ENCODE measurements at places on chromosomes 11 and 22. TPM values are rescaled to one million over a fixed set of nuclear protein-coding genes. Genes with fewer than 3 reads are reported as not detected.

DNA sequence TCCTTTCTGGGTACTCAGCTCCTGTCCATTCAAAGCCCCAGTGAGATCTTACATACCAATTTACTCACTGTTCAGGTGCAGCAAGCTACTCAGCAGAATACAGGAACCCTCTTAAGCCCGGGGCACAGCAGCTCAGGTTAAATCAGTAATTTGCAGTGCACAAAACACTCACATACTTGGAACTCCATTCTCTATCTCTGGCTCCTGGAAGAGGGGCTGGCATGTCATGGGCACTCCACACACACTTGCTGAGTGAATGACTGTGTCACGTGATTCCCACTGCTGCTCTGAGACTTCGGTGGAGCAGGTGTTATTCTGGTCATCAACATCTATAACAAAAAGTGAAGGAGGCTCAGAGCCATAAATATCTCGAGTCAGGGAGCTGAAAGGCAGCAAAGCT is 157.3 kb upstream of the BDNF start:
- no peak for DNase-seq
- H3K27me3 ChIP-seq = no peaks in the 10 kb centered on the region
- H3K27ac ChIP-seq = no peak overlapping the region
- H3K4me1 ChIP-seq = peaks cover 8% of the 10 kb centered on the region
- no peaks in the 10 kb centered on the region for H3K36me3 ChIP-seq

OR52A1 gene
- not detected for total RNA-seq

VWA5A gene
- 34.4 TPM for total RNA-seq

- peak overlapping the region; percentile 98 for H3K4me3 ChIP-seq
- no peaks in the 10 kb centered on the region for H3K27me3 ChIP-seq
- peak; percentile 83 for DNase-seq
- peak overlapping the region; percentile 98 for H3K27ac ChIP-seq
- no peaks in the 10 kb centered on the region for H3K36me3 ChIP-seq
Observed at GRCh38 chr22:36385491-36386350, 2.0 kb downstream of the MYH9 start.

TBX10 gene
- total RNA-seq = not detected

DNA sequence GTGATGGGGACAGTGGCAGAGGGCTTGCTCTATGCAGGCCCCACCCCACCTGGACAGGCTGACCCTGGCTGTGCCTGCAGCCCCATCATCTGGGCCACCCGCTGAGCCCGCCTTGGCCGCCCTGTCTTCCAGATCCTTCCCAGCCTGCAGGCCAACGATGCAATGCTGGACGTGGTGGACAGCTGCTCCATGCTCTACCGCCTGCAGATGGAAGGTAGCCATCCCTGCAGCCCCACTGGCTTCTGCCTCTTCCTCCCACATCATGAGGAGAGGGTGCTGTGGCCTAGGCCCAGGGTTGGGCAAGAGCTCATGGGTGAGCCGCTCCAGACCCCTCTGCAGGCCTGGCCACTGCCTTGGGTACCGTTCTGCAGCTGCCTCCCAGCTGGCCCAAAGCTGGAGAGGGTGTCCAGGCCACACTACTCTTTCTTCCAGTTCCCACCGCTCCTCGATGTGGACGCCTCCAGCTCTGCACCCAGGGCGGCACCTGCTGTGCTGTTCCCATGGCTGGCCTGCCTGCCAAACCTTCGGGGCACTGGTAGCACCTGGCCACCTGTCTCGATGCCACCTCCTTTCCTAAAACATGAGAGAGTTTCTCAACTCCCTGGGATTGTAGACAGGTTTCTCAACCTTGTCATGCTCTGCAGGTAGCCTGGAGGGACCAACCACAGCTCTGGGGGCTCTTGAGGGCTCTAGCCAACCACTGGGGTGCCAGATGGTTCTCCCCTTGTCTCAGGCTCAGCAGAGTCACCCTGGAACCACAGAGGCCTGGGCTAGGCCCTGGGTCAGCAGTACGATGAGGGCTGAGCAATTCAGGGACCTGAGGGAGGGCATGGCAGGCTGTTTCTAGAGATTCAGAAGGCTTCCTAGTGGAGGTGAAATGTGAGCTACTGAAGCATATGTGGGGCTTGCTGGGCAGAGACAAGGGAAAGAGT is 9.5 kb upstream of the GTSE1 start:
- H3K4me1 ChIP-seq = peaks cover 17% of the 10 kb centered on the region
- H3K27me3 ChIP-seq = no peaks in the 10 kb centered on the region
- DNase-seq = no peak
- H3K27ac ChIP-seq = no peak overlapping the region
- H3K4me3 ChIP-seq = no peak overlapping the region

DNA sequence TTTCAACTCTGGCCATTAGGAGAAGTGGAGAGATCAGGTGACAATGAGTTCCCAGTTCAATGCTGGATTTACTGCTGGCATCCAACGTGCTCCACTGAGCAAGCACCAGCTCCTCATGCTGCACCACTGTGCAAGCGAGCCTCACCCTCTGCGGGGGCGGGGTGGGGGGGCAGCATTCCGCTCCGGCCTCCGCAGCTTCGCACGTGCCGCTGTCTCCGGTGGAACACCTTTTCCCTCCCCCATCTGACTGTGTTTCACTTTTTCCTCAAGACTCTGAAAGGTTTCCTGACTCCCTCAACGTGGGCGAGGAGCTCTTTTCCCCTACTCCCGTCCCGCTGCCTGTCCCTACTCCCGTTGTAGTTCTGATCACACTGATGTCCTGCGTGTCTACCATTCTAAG is 835 bp upstream of the RHOD start:
- no peaks in the 10 kb centered on the region for H3K27me3 ChIP-seq
- H3K27ac ChIP-seq = peak overlapping the region; percentile 85
- peak; percentile 86 for DNase-seq
- peaks cover 47% of the 10 kb centered on the region for H3K4me1 ChIP-seq
- H3K36me3 ChIP-seq = no peaks in the 10 kb centered on the region

POU2AF3 gene
- total RNA-seq = 3.1 TPM

VSIG2 gene
- 381 TPM for total RNA-seq

SLC22A6 gene
- not detected for total RNA-seq

- no peaks in the 10 kb centered on the region for H3K4me1 ChIP-seq
- H3K36me3 ChIP-seq = no peaks in the 10 kb centered on the region
- no peak overlapping the region for H3K27ac ChIP-seq
- DNase-seq = no peak
- H3K4me3 ChIP-seq = no peak overlapping the region
Observed at GRCh38 chr11:133826866-133827265, 18.4 kb downstream of the SPATA19 start.

DNA sequence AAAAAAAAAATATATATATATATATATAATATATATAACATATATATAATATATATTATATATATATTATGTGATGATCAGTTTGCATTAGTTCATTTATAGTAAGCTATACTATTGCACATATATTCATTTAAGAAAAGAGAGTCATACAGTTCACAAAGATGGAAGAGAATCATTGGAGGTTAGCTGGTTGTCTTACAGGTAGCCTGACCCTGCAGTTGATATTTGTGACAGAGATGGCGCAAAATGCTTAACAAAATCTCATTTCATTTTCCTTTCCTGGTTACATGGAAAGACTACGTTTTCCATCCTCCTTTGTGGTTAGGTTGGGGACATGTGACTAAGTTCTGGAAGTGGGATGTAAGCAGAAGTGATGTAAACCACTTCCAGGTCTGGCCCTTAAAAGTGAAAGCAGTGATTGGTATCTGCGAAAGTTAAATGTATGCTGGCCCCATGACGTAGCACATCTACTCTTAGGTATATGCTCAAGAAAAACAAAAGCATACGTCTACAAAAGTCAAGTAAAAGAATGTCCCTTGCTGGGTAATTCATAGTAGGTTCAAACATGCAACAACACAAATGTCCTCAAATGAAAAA is 7.2 kb upstream of the TMEM135 start:
- H3K4me3 ChIP-seq = no peak overlapping the region
- no peaks in the 10 kb centered on the region for H3K36me3 ChIP-seq
- no peak overlapping the region for H3K27ac ChIP-seq

PIK3IP1 gene
- 48.8 TPM for total RNA-seq

GRCh38 chr22:32713737-32714457 is 87.6 kb upstream of the TIMP3 start:
- H3K4me1 ChIP-seq = no peaks in the 10 kb centered on the region
- no peaks in the 10 kb centered on the region for H3K27me3 ChIP-seq
- DNase-seq = no peak
- H3K27ac ChIP-seq = no peak overlapping the region

DNA sequence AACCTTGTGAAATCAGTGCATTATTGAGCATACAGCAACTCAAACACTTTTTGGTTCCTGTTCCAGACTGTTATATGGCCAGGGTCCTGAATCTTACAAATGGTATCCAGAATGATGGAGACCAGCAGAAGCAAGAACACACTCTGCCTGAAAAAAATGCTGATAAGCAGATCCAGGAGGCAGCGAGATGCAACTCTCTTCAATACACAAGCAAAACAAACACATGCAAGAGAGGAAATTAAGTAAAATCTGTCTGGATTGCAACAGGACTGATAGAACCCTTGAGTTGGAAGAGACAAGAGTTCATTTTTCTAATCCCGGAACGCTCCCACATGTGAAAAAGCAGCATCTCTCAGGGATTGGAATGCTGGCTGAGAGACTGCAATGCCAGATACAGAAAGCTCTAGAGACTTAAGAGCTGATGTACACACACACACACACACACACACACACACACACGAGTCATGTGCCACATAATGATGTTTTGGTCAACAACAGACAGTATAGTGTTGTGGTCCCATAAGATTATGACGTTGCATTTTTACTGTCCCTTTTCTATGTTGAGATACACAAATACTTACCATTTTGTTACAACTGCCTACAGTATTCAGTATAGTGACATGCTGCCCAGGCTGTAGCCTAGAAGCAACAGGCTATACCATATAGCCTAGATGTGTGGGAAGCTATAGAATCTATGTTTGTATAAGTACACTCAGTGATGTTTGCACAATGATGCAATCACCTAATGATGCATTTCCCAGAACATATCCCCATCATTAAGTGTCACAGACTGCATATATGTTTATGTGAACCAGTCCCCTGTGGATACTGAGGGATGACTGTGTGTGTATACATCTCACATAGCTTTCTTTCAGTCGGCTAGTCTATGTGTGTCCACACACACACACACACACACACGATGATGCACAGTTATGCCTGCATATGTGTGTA is 406.6 kb downstream of the LARGE1 start:
- no peaks in the 10 kb centered on the region for H3K36me3 ChIP-seq
- no peak overlapping the region for H3K27ac ChIP-seq
- H3K4me1 ChIP-seq = peaks cover under 1% of the 10 kb centered on the region
- no peak overlapping the region for H3K4me3 ChIP-seq
- no peak for DNase-seq
